ENCODE measurements at places on chromosomes 3 and 15.
A peak's percentile ranks its signal among the peaks of the same experiment; 100 is the strongest.

GRCh38 chr15:25545017-25545416 lies 106.2 kb upstream of the UBE3A start:
- no peak for DNase-seq

DNA sequence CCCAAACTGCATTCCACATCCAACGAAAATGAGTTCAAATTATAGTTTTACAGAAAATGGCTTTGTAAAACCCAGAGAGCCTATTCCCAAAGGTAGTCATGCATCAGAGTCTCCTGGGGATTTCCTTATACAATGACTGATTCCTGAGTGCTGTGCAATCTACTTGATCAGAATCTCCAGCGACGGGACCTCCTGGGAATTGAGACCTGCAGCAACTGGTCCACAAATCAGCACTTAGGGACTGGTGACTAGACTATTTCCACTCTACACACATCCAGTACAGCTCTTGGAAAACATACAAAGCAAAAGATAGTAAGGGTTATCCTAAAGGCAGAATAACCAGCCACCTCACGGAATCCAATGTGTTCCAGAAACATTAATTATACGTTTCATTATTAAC lies 871.0 kb upstream of the CFAP20DC start:
- DNase-seq, result no peak

DNA sequence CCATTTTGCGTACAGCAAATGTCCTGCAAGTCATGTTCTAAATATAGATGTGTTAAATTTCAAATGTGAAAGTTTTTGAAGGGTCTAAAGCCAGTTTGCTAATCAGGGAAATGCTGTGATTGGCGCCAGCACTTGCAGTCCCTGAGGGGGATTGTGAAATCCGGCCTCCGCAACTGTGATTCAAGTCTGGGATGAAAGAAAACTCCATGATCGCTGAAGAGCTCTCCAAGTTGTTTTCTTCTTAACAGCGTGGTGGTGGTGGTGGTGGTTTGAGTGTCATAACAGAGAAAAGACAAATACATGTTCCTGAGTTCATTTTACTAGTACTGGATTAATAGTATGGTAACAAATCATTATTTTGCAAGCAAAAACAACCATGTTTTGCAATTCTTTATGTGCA lies 51.8 kb downstream of the MITF start:
- no peak for DNase-seq

GRCh38 chr3:158771577-158771976 lies 30.3 kb upstream of the MFSD1 start:
- no peak for DNase-seq

- DNase-seq, result no peak
Observed at GRCh38 chr15:24659622-24660021, 16.0 kb upstream of the NPAP1 start.

GRCh38 chr3:111963424-111963823 lies 15.4 kb upstream of the ABHD10 start:
- DNase-seq, result no peak

DNA sequence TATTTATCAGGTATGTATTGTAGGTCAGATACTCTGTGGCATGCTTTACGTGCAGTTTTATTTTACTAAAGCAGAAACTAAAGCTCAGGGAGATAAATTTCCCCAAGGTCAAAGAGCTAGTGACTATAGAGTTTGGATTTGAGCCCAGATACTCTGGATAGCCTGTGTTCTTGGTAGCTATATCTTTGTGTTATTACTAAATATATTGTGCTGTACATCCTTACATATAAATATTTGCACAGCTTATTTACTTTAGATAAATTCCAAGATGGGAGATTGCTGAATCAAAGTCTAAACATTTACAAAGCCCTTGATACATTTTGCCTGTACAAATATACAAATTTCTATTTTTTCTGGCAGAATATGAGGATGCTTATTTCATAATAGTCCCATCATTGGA lies 660.9 kb upstream of the NAALADL2 start:
- DNase-seq, result no peak

GRCh38 chr3:157508461-157508860 lies 5.2 kb upstream of the VEPH1 start:
- no peak for DNase-seq

- no peak for DNase-seq
Observed at GRCh38 chr15:96349034-96349856, 18.7 kb downstream of the NR2F2 start.

- peak; percentile 91 for DNase-seq
Observed at GRCh38 chr3:46538803-46539442, 27.2 kb downstream of the LRRC2 start.

GRCh38 chr15:42504631-42505030 lies 9.2 kb downstream of the SNAP23 start:
- DNase-seq, result no peak

DNA sequence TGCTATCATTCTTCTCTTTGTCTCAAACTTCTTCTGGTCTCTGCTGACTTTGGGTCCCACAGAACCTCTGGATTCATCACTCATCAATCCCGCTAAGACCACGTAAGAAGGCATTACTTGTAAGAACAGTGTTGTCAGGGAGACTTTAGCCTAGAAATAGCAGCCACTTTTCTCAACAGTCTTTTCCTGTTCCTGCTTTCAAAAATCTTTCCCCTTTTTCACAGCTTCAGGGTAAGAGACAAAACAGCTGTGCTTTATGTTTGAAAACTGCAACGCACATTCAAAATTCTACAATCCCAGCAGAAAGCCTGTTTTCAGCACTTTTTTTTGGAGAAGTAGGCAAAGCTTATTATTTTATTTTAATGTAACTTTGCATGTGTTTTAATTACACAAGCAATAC lies 42.0 kb upstream of the FAM98B start:
- DNase-seq, result no peak

GRCh38 chr3:34016925-34017587 lies 218.6 kb downstream of the PDCD6IP start:
- peak; percentile 14 for DNase-seq

- no peak for DNase-seq
Observed at GRCh38 chr3:80050826-80051601, 283.2 kb upstream of the ROBO1 start.

DNA sequence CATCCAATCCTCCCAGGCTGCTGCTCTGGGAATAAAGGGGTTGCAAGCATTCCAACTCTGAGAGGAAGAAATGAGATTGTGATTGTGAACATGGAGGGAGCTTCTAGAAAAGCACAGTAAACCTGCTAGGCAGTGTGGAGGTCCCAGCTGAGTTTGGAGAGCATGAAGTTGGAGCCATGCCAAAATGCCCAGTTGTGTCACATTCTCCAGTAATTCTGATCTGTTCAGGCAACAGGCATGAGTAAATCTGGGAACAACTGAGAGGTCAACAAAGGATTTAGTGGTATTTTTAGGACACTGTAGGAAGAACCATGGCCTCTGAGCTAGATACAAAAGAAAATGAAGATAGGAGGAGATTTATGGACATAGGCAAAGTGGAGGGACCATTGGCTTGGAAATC lies 74.7 kb downstream of the CYP19A1 start:
- no peak for DNase-seq

GRCh38 chr15:68430471-68431036 lies 1.4 kb downstream of the ITGA11 start:
- no peak for DNase-seq

DNA sequence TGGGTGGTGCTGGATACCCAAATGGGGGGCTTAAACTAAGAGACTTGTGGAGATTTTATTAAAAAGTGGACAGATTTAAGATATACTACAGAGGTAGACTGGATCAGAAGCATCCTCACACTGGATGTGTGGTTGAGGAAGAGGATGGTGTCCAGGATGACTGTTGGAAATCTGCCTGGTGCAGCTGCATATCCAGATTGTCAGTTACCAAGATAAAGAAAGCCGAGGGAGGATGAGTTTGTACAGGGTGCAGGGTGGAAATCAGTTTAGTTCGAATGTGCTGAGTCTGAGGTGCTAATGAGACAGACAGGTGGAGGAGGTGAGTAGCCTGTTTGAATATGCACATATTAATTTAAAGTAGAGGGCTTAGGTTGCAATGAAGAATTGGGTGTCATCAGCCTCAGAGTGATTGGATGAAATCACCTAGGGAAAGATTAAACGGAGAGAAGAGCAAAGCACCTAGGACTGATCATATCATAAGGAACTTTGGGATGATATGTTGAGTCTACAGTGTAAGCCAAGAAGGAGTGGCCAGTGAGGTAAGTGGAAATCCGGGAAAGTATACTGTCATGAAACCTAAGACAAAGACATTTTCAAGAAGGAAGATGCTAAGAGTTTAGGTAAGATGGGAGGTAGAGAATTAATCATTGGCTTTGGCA lies 74.1 kb upstream of the GOLGA8B start:
- DNase-seq, result no peak

- DNase-seq, result no peak
Observed at GRCh38 chr3:15404767-15405166, 22.6 kb downstream of the METTL6 start.

DNA sequence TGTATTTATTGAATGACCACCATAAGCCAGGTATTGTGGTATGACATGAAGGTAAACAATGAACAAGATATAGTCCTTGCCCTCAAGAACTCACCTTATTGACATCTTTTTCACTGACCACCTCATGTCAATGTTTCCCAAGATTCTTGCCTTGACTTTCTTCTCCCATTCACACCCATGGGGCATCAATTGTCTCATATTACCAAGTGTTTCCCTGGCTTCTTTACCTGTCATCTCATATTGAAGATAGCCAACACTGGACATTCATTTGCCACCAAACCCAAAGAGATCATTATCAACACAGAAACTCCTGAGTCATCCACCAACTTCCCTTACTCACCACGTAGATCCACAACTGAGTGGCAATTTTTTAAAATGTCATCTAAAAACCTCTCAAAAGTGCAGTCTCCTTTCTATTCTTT lies 2.2 kb downstream of the EFHB start:
- no peak for DNase-seq

DNA sequence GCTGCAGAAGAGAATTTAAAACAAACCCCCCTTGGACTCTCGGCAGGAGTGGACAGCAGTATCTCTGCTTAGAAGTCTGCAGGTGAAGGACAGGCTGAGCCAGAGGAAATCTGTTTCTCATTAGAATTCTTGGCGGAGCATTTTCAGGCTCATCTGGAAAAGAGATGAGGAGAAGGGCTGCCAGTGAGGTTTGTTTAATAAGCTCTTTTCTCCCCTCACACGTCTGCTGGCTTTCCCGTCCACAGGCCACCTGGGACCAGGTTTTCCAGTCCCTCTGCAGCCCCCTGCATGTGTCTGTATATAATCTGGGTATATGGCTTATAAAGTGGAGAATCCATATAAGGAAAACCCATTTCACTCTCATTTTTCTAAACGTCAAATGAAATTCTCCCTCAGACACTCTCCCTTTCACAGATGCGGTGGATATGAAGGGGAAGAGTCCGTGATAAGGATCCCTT lies 155.4 kb upstream of the TPM1 start:
- no peak for DNase-seq

DNA sequence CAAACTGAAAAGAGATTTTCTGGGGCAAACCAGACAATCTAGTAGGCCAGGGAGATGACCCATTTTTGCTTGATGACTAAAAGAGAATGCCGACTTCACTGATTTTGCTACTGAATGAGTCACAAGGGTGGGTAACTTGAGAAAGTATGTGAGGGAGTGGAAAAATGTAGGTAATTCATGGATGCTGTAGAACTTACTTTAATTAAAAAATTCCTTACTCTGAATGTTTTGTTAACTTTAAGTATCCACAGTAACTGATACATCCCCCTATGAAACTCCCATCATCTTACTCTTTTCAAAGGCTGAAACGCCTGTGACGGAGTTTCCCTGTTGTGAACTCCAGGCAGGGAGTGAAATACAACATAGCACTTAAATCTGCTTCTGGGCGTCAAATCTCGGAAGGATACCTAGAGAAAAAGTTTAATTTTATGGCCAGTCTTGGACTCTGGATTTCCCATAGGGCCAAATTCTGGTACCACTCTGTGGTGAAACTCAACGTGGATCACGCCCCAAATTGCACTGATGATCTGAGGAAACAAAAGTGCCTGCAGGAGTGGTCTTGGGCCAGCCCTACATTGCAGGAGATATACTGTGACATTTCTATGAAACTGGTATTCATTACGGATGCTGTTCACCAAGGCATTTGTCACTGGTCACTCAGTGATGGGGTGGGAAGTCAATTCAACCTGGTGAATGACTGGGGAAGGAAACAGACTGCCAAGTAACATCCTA lies 24.0 kb downstream of the GOLIM4 start:
- no peak for DNase-seq

DNA sequence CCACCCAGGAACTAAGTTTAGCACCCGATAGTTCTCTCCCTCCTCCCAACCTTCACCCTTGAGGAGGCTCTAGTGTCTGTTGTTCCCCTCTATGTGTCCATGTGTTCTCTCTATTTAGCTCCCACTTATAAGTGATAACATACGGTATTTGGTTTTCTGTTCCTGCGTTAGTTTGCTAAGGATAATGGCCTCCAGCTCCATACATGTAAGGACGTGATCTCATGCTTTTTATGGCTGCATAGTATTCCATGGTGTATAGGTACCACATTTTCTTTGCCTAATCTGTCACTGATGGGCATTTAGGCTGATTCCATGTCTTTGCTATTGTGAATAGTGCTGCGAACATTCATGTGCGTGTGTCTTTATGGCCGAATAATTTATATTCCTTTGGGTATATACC lies 66.9 kb upstream of the TRA2B start:
- DNase-seq, result no peak

DNA sequence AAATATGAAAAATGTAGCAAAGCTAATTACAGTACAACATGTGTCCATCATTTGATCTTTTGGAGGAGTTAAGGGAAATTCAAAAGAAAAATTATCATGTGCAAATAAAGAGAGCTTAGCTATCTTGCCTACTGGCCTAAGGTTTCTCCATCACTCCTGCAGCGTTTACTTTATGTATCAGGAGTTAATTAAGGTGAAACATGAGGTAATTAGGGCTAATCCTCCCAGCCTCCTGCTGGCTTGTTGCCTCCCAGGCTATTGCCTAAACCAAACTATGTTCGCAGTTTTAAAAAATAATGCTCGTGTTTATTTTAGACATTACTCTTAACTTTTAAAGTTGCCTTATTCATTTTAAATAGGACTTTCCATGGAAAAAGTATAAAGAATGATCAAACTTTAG lies 367.5 kb downstream of the ROBO2 start:
- DNase-seq, result no peak

DNA sequence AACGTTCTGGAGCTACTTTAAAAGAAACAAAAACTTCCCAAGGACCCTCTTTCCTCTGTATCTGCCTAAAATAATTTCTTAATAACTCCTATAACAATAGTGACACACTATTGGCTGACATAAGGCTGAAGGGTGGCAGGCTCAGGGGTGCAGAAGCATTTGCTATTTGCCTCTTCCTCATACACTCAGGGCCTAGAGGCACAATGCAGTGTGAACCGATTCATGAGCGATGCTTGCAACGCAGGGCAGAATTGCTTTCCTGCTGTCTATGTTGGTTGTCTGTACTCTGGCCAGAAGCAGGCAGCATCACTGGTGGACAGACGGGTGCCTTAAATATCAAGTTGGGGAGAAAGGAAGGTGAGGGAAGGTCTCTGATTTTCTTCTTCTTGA lies 157.4 kb downstream of the AGBL1 start:
- no peak for DNase-seq

DNA sequence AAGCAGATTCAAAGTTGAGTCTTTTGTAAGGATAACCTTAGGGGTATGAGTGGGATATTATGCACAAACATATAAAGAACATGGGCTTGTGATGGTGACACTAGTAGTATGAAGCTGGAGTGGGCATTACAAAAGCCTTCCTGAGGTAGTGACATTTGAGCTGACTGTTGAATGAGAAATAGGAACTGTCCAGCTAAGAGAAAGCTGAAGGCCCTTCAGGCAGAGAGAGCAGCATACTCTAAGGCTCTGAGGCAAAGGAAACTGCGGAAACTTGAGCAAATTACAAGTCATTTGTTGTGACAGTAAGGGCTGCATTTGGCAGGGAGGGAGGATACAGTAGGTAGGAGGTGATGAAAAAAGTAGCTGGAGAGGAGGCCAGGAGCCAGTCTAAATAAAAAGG lies 190.7 kb upstream of the CD96 start:
- no peak for DNase-seq
